ENCODE measurements at places on chromosomes 4 and X.

DNA sequence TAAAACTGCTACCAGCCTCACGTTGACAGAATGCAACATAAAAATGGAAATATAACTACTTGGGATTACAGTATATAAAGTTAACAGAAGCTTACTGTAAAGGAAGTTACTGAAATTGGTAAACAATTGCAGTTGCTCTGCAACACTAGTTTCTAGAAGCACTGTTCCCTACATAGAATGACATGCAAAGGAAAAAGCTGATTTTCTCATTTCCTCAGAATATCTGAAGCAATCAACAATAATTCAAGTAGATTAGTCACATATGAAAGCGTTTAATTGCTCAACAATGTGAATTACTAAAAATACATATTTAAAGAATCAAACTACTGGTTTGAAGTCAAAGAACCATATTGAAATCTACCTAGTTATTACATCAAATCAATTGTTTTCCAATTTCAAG, 31.8 kb downstream of the PDGFC start:
- DNase-seq = no peak

DNA sequence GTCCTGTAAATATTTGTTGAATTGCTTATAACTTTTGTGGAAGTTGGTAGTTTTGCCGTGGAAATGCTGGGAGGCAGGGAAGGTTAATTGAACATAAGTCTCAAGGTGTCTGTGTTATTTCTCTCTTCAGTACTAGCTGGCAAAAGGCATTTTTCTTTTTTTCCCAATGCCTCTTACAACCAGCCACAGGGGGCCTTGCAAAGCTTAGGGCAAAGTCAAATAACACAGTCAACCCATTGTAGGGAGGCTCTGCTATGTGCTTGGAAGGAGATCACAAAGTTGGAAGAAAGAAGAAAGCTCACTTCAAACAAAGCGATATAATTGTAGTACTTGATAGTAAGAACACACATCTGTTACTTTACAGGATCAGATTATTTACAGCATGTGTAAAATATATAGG, 802.6 kb downstream of the PDHA2 start:
- no peak for DNase-seq

GRCh38 chr4:74527049-74527448, 82.1 kb downstream of the AREG start:
- DNase-seq = no peak

DNA sequence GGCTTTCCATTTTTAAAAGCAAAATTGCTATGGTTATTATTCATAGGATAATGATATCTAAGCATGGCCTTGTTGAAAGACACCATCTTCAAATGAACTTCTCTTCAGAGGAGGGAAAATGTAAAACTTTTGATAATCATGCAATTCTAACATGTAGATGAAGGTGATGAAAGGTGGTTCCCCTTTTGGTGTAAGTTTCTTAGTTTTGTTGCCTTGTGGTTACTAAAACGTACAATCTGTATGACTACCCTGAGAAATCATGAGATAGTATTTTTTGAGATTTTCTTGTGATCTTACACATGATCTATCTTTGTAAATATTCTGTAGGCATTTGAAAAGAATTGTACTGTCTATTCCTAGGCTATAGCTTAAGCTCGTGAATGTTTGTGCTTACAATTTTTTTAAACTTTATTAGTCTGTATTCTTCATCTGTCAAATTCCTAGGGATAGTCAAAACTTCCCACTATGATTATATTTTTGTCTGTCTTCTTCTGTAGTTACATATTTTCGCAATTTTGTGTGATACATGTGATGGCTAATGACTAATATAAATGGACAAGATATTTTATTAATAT, 47.5 kb downstream of the PTPN13 start:
- no peak for DNase-seq

GRCh38 chrX:1341545-1342184, 5.1 kb downstream of the IL3RA start:
- DNase-seq = no peak

DNA sequence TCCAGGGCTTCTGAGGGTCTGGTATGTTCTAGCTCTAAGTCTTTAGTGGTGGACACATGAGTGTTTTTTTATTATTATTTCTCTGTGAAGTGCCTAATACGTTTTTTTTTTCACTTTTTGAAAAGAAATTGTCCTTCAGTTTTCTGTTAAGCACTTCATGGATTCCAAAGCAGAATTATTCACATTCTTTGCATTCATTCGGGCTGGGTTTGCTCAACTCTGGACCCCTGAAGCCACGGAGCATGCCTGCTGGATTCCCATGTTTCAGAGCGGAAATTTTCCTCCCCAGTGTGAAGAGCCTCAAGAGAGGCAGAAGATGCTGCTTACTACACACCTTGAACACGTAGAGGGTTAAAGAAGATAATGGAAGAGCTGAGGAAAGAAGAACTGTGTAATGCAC, 107.5 kb downstream of the EGF start:
- peak; percentile 23 for DNase-seq

GRCh38 chrX:108699368-108699767, 37.0 kb downstream of the IRS4 start:
- DNase-seq = peak; percentile 2

DNA sequence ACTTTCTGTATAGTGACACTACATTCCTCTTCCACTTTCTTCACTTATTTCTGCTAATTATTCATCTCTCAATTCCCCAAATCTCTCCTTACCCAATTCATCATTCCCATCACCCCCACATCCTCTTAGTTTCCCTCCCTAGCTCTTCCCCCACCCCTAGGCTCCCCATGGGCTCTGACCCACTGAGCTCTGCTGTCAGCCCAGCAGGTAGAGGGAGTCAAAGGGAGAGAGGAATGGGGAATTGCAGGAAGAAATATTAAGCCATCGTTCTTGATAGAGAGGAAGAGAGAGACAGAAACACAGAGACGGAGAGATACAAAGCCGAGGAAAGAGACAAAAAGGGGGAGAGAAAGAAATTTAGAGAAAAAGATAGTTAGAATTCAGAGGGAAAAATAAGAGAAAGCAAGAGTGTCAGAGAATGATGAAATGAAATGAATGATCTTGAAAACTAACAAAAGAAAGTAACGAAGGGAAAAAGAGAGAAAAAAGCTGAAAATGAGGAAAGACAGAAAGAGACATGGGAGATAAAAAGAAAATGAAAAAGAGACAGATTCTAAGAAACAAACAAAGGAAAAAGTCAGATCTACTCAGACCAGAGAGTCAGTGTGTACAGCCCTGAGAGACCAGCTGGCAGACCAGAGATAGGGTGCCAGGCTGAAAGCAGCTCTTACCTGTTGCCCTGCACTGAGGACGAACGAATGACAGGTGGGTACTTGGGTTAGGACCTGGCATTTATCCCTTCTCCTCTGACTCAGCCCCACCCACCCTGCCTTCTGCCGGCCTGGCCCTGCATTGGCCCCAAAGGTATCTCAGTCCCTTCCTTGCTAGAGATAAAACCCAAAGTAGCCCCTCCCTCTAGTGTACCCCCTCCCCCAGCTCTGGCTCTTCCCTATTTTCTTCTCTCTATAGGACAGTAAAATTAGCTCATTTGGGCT, at the start of gene ALAS2:
TSS of gene ALAS2 (minus strand) at position 707 of the 935 bp plus-strand sequence. CDS start 4,977 bp downstream, outside the sequence.
- no peak for DNase-seq

DNA sequence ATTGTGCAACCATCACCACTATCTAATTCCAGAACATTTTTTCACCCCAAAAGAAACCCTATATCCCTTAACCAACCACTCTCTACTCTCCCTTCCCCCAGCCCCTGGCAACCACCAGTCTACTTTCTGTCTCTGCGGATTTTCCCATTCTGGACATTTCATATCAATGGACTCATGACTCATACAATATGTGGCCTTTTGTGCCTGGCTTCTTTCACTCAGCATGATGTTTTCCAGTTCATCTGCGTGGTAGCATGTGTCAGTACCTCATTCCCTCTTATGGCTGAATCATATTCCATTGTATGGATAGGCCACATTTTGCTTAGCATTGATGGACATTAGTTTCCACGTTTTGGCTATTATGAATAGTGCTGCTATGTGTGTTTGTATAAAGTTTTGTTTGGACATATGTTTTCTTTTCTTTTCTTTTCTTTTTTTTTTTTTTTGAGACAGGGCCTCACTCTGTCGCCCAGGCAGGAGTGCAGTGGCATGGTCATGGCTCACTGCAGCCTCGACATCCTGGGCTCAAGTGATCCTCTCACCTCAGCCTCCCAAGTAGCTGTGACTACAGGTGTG, 335.4 kb downstream of the BCOR start:
- no peak for DNase-seq

- no peak for DNase-seq
Measured at GRCh38 chr4:159484864-159485263, 382.0 kb downstream of the RAPGEF2 start.
